Posterior vena cava (tissue), 2 donors: ENCODE measurements at places on chromosomes 1 and 21. TPM values are rescaled to one million over a fixed set of nuclear protein-coding genes. Genes with fewer than 3 reads are reported as not detected.

- DNase-seq = no peak
Measured at GRCh38 chr1:76955652-76956051, 88.4 kb downstream of the ST6GALNAC5 start.

- DNase-seq = peak; percentile 37
Measured at GRCh38 chr1:157091668-157092273, 7.8 kb downstream of the ETV3L start.

GRCh38 chr21:33199516-33200217 is 30.1 kb upstream of the IFNAR2 start:
- no peak for DNase-seq

DNA sequence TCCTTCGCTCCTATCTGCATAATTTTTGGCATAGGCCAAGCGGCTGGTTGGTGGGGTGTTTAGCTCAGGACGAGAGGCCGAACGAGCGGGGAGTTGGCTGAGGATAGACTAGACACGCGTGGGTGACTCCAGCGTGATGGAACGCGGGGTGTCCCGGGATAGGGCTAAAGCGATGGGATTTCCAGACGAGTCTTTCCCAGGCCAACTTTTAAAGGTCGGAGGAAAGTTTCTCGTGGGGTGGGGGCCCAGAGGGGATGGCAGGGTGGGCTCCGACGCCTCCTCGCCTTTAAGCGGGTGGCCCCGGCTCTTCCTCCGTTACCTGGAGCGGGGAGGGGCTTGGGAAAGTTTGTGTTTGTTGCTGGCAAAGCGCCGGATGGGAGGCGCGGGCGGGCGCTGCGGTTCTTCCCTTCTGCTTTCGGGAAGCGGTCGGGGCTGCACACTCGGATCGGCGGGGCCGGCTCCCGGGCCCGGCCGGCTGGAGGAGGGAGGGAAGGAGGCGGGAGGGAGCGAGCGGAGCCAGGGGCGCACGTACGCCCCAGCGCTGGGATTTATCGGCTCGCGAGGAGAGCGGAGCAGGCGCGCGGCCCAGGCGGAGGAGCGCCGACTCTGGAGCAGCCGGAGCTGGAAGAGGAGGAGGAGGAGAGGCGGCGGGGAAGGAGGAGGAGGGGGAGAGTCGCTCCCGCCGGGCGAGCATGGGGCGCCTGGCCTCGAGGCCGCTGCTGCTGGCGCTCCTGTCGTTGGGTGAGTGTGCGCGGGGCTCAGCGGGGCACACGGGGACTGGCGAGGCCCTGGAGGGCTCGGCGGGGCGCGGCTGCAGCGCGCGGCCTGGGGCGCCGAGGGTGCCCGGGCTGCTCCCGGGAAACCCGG is at the start of gene PTGFRN:
TSS of gene PTGFRN (plus strand) at position 405 of the 867 bp plus-strand sequence. CDS start at position 693, 288 bp downstream.
- DNase-seq = peak; percentile 93

- no peak for DNase-seq
Measured at GRCh38 chr1:226406401-226406881, 1.5 kb downstream of the PARP1 start.

GRCh38 chr1:226733876-226734275 is 5.2 kb downstream of the ITPKB start:
- no peak for DNase-seq

GRCh38 chr1:245650441-245650960 is 495.7 kb downstream of the KIF26B start:
- DNase-seq = no peak

DNA sequence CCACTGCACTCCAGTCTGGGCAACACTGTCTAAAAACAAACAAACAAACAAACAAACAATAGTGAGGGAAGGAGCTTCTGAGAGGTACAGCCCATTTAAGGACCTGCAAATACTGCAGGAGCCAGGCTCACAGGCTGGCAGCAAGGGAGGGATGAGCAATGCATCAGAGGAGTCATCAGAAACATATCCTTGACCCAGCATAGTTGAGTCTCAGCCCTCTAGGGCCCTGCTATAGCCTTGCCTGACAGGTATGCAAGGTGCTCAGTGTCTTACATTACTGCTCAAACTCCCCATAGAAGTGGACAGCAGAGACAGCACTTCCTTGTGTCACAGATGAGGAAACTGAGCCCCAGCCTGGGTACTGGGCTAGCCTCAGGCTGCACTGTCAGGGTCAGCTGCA is 7.3 kb upstream of the TTC4 start:
- DNase-seq = no peak

SPRR1B gene
- total RNA-seq = not detected

LCK gene
- total RNA-seq = 1.1 TPM

CHI3L2 gene
- 7.9 TPM for total RNA-seq

MATN1 gene
- total RNA-seq = not detected

ST6GALNAC5 gene
- 21.8 TPM for total RNA-seq
